Fibroblast of skin of back (primary cell): ENCODE measurements at places on chromosomes 13 and 19.

GRCh38 chr19:14748601-14749000 lies 29.8 kb downstream of the ADGRE2 start:
- no peak for DNase-seq

- DNase-seq: no peak
Measured at GRCh38 chr13:80654638-80655249, 313.8 kb upstream of the SPRY2 start.

DNA sequence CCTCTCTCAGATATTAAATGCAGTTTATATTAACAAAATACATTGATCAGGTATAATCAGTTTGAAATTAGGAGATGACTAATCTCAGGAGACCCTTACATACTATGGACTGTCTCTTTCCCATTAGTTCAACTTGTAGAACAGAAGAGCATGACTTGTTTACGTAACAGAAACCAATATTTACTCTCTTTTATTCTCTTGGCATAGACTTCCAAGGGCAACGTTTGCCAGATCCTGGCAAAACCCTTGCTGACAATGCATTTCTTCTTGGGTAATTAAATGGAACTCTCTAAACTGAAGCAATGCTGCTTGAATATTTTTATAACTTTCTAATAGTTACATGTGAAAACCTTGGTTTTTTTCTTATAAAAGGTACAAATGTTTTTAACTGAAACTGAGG lies 68.3 kb upstream of the MYO16 start:
- DNase-seq: no peak

DNA sequence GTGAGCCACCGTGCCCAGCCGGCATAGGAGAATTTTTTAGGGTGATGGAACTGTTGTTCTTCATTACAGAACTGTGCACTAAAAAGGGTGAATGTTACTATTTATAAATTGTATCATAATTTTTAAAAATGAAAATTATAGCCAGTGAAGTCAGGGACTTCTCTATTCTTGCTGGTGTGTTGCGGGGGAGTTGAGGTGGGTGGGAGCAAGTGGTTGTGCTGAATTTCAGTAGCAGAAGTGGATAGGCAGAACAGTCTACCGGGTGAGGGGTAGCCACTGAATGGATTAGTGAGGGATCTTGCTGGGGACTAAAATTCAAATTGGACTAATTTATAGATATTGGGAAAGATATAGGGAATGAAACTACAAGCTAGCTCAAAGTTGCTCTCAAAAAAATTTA lies 74.0 kb downstream of the CAB39L start:
- no peak for DNase-seq

DNA sequence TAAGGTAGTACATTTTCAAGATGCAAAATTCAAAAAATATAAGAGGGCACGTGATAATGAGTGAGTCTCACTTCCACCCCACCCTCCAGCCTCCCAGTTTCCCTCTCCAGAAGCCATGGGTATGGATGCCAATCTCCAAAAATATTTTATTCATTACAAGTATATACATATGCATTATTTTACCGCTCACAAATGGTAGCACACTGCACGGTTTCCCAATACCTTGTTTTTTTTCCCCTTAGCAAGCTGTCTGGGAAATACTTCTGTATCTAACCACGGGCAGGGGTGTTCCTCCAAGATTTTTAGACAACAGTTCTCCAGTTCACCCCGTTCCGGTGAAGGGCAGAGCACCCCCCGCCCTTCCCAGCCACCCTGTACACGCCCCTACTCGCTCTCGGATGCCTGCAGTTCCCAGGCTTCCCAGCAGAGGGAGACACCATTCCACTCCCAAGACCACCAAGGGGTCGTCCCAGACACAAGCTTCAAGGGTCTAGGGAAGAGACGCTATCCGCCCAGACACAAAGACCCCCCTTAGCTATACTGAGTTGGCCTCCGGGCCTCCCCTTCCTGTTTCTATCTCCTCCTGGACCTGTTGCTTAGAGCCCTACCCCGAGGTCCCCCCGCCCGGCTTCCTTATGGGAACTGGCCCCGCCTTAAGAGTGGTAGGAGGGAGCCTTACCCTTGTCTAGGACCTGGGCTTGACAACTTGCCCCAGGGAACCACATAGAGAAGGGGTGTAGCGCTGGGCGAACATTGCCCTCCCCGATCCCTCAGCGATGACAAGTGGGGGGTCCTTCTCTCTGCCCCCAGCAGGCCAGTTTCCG lies 1.1 kb upstream of the FXYD3 start:
- peak; percentile 52 for DNase-seq

GRCh38 chr13:111289251-111289650 lies 31.2 kb upstream of the TEX29 start:
- no peak for DNase-seq

GRCh38 chr19:2490659-2491058 lies 14.7 kb downstream of the GADD45B start:
- no peak for DNase-seq

GRCh38 chr13:98839856-98840769 lies 87.6 kb upstream of the SLC15A1 start:
- peak; percentile 61 for DNase-seq

- DNase-seq: peak; percentile 47
Measured at GRCh38 chr13:90416519-90416918, 931.0 kb upstream of the MIR17HG start.

DNA sequence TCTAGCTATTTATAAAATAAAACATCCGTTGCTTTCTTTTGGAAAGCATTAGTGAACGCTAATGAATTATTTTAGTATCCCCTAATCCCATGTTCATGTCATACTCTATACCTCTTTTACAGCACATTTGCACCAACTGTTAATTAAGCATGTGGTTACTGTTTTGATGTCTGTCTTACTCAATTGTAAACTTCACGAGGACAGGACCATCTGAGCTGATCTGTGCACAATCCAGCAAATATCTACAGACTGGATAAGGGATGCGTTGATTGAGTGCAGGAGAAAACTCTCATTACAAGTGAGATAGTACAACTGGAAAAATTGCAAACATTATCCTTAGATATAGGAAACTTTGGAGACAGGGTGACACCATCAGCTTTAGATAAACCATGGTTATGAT lies 201.1 kb downstream of the PCDH20 start:
- DNase-seq: no peak

DNA sequence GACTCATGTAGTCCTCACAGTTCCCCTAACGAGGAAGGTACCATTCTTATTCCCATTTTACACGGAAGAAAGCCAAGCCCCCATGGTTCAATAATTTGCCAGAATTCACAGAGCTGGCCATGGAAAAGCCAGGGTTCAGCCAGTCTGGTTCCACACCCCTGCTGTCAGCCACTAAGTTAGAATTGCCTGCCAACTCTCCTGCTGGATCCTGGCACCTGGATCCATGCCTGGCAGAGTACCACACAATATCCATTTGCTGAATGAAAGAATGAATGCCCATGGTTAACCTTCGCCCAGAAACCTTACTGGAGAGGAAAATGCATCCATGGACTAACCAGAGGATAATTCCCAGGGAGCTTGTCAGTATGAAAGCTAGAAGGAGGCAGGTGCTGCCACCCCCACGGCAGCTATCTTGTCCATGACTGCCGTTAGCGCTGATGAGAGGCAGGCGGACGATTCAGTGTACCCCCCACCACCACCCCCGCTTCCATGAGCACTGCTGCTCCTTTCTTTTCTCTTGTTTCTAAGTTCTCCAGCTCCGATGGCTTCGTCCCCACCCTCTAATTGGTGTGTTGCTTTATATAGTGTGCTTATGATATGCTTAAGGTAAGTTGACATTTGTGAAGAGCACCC lies 114.5 kb downstream of the SLC7A1 start:
- no peak for DNase-seq

DNA sequence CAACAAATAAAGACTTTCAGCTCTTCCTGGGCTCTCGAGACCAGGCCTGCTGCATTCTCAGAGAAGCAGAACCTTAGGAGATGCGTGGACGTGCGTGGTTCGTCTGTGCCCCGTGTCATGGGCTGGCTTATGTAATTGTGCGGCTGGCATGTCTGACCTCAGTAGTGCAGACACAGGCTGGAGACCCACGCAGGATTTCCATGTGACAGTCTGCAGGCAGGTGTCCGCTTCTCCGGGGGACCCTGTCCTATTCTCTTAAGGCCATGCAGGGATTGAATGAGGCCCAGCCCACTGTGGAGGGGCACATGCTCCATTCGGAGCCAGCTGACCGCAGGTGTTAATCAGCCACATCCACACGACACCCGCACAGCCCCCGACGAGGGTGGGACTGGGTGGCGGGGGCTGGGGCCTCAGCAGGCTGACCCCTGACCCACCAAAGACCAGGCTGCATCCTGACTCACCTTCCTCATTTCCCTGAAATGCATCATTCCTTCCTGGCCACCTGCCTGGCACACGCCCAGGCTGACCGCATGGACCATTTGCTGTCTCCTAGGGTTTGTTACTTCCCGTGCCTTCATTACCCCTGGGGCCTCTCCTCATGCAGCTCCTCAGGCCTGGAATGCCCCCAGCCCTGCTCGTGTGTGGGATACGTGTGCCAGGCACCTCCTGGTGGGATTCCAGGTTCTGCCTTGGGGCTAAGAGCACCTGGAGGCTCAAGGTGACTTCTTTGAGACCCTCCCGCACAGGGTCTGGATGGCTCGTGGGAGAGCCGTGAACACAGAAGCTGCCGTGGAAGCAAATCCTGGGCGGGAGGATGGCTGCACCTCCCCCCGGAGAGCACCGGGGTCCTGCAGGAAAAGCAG lies 10.7 kb upstream of the MCF2L start:
- no peak for DNase-seq

DNA sequence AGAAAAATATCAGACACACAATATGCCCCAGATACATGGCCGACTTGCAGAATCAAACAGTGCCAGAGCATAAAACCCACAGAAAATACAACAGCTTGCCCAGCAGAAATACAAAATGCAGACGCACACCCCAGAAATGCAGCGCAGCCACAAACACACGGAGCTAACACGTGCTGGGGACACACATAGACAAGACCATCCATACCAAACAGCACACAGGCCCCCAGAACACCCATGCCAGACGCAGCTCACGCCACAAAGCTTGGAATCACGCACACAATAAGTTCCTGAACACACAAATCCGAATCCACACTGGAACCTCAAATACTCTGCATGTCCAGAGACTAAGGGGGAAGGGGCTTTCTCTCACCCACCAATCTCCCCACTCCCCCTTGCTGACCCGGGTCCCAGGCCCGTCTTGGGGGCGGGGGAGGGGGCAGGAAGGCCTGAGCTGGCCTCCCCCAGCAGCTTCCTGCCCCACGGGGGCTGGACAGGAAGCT lies 17.2 kb downstream of the CCDC97 start:
- DNase-seq: peak; percentile 39

GRCh38 chr13:84032116-84032515 lies 149.8 kb upstream of the SLITRK1 start:
- peak; percentile 22 for DNase-seq

GRCh38 chr13:42484386-42484785 lies 89.6 kb upstream of the TNFSF11 start:
- DNase-seq: peak; percentile 35

DNA sequence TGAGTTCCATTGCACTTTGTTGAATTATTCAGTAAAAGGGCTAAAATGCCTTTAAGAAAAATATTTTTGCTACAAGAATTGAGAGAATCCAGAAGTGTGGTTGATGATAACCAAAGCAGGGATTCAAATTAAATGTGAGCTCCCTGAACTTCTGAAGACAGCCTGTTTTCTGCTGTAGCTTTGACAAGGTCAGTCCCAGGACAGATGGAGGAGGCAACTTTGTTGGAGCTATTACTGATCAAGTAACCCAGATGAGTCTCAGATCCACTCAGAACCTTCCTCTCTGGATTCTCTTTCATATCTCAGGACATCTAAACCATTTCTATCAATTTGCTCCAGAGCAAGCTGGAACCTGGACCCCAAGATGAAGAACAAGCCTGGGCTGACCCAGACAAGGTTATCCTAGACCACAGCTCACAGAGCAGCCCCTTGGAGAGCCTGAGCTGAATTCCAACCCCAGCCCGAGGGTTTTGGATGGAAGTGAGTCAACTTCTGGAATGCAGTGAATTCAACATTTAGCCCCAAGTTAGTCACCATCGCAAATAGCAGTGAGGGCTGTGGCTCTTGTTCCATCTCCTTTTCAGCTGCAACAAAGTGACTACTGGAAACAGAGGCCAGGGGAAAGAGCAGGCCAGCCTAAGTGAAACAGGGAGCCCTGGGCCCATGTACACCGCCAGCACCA lies 137.8 kb upstream of the TSC22D1 start:
- peak; percentile 99 for DNase-seq

DNA sequence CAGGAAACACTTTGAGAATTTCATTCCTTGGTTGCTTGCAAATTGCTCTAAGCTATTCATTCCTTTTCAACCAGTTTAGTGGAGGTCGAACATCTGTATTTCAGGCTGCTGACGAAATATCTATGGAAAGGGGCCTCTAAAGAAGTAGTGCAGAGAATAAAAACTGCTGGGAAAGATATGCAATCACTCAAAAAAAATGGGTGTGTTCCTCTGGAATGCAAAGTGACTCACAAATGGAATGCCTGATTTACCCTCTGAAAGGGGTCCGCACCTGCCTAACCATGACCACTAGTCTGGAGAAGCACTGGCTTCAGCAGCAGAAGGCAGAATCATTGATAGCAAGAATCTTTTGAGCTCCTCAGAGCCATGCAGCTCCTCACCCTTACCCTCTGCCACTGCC lies 129.4 kb downstream of the PCDH9 start:
- no peak for DNase-seq

DNA sequence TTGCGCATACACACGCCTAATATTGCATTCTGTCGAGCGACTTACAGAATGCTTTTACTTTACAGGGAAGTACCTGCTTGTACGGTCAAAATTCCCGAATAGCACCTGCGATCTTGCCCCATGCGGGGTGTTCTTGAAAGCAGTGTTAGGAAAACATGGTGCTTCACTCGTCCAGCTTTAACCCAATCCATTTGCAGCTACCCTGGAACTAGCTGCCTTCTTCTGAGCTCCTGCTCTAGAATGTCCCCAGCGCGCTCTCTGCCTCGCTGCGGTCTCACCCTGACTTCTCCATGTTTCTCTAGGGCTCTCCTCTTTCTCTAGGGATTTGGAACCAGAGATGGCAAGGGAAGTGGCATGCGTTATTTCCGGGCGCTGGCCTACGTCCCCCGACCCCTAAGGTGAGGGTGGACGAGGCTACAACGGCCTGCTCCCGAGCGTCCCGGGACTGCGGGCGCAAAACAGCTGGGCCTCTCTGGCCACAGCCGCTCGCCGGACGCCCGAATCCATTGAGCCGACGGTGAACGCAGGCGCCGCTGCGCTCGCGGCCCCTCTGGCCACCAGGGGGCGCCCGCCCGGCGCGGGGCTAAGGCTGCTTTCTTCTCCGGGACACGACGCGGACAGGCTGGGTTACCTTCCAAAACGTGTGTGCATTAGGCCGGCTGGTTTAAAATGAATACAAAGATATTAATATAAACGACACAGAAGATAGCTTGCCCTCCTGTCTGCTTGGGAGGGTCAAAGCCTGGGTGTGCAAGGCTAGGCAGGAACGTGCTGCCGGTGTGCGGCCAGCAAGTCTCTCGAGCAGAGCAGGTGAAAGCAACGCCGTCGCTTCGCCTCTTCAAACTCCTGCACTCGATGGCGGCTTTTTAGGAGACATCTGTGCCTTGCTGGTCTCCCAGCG lies 1.8 kb upstream of the SPRY2 start:
- peak; percentile 71 for DNase-seq

- DNase-seq: peak; percentile 61
Measured at GRCh38 chr13:72204291-72204690, 337.3 kb upstream of the DACH1 start.

GRCh38 chr13:39751805-39752204 lies 96.3 kb downstream of the COG6 start:
- no peak for DNase-seq
